ENCODE measurements at places on chromosomes 4 and X. TPM values are rescaled to one million over a fixed set of nuclear protein-coding genes. Genes with fewer than 3 reads are reported as not detected.

GRCh38 chr4:67603310-67604028 lies 44.9 kb downstream of the STAP1 start:
- no peak for DNase-seq

DNA sequence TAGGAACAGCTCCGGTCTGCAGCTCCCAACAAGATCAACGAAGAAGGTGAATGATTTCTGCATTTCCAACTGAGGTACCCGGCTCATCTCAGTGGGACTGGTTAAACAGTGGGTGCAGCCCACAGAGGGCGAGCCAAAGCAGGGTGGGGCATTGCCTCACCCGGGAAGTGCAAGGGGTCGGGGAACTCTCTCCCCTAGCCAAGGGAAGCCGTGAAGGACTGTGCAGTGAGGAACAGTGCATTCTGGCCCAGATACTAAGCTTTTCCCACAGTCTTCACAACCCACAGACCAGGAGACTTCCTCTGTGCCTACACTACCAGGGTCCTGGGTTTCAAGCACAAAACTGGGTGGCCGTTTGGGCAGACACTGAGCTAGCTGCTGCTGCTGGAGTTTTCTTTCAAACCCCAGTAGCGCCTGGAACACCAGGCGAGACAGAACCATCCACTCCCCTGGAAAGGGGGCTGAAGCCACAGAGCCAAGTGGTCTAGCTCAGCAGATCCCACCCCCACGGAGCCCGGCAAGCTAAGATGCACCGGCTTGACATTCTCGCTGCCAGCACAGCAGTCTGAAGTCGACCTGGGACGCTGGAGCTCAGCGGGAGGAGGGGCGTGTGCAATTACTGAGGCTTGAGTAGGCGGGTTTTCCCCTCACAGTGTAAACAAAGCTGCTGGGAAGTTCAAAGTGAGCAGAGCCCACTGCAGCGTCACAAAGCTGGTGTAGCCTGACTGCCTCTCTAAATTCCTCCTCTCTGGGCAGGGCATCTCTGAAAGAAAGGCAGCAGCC lies 84.6 kb downstream of the THOC2 start:
- peak; percentile 82 for DNase-seq

DNA sequence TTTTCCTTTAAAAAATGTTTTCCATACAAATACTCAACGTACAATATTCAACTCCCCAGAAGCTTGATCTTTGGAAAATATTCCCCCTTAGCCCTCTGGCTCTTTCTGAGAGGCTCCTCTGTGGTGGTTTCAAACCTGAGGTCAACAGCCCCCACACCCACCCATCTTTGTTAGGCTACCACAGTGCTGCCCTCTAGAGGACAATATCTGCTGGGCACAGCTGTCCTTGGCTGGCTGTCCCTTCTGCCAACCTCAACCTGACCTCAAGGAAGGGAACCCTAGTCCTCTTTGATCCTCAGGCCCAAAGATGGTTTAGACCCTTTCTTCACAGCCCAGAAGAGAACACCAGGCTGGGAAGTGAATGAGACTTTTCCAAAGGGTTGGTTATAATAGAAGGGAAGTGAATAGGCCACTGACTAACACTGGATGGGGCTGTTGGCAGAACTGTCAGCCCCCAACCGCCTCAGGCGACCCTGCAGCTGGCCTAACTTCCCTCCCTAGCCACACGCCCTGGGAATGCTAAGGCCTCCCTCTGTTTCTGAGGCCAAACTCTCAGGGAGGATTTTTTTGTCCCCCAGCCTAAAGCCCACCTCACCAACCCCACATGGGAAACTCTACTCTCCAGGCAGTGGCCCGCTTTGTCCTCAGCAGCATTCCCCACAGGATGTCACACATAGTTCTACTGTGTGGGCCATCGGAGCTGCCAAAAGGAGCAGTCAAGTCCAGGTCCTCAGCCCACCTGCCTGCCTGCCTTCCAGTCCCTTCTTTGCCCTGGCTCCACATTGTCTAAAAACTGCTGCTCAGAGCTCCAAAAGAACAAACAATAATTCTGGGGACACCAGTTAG lies 34.3 kb downstream of the NYX start:
- DNase-seq: no peak

BST1 gene
- polyA plus RNA-seq: 4.1 TPM

EDA2R gene
- 0.51 TPM for polyA plus RNA-seq

DNA sequence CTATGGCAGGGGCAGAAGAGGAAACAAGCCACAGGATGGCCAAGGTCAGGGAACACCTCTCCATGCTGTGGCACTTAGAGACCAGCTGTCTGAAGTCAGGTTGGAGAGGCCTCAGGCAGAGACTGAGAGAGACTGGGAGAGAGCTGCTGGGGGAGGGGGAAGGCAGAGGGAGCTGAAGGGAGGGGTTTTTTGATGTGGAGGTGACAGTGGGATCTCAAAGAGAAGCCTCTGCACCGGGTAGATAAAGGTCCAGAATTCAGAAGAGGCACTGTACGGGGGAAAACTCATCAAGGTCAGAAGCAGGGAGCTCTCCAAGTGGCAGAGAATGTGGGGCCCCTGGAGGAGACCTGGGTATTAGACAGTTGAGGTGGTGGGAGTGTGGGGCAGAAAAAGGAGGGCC lies 41.6 kb upstream of the HMGB3 start:
- no peak for DNase-seq

DNA sequence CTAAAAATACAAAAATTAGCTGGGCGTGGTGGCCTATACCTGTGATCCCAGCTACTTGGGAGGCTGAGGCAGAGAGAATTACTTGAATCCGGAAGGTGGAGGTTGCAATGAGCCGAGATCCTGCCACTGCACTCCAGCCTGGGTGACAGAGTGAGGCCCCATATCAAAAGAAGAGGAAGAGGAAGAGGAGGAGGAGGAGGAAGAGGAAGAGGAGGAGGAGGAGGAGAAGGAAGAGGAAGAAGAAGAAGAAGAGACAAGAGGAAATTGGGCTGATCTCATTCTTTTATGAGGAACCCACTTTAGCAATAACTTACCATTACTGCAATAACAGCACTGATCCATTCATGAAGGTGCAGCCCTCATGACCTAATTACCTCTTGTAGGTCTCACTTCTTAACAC lies 138.9 kb upstream of the GIMD1 start:
- DNase-seq: no peak

DNA sequence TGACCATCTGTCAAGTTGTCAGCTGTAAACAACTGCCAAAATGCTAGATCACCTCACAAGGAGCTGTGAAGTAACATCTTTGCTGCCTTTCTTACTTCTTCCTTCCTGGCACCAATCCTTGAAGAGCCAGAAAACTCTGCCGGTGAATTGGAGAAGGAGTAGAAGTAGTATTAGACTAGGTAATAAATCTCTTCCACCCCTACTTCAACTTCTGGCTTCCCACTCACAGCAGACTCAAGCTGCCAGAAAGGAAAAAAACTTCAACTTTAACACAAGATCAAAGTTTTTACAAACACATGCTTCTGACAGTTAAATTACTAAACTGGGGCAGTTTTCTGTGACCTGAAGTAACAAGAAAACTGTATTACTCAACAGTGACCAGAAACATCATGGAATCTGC lies 164.7 kb upstream of the SLC7A11 start:
- no peak for DNase-seq

TMEM165 gene
- polyA plus RNA-seq: 152 TPM

DNA sequence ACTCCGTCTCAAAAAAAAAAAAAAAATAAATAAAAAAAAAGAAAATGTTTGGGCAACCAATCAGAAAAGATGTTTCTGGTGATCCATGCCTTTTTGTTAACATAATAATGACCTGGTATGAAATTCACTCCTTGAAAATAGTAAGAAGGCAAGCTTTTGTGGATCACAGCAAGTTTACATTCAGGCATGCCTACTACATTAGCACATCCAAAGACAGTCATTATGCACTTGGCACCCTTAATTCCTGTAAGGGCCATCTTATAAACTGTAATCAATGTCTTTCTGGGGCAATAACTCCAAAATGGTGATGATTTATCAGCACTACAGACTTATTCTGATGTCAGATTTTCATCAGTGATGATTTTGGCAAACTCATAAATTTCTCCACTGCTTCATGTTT lies 1871.6 kb upstream of the AGA start:
- no peak for DNase-seq

- no peak for DNase-seq
These were observed 41.1 kb downstream of the CBLL2 start for GRCh38 chrX:22313766-22314165.

DNA sequence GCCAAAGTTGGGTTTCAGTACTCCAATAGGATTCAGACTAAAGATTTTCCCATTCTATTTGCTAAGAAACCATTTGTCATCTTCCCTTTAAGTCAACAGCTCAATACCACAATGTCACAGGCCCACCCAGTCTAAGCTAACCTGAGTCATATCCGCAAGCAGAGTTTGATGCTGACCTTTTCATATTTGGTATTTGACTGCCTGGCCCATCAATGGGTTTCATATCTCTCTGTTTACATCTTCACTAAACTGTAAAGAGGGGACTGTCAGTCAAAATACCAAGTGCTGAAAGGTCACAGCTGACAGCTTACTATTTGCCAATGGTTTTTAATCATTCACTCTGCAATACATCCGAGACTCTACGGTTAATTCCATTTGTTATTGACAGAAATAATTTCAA lies 707.5 kb upstream of the ACTRT1 start:
- DNase-seq: no peak

CCDC160 gene
- 0.69 TPM for polyA plus RNA-seq

ARHGEF38 gene
- polyA plus RNA-seq: 2.0 TPM

- no peak for DNase-seq
These were observed 26.8 kb upstream of the AREG start for GRCh38 chr4:74418063-74418670.

FRAS1 gene
- polyA plus RNA-seq: 1.7 TPM

CORIN gene
- 1.2 TPM for polyA plus RNA-seq
